ENCODE measurements at places on chromosomes 16 and 17.

DNA sequence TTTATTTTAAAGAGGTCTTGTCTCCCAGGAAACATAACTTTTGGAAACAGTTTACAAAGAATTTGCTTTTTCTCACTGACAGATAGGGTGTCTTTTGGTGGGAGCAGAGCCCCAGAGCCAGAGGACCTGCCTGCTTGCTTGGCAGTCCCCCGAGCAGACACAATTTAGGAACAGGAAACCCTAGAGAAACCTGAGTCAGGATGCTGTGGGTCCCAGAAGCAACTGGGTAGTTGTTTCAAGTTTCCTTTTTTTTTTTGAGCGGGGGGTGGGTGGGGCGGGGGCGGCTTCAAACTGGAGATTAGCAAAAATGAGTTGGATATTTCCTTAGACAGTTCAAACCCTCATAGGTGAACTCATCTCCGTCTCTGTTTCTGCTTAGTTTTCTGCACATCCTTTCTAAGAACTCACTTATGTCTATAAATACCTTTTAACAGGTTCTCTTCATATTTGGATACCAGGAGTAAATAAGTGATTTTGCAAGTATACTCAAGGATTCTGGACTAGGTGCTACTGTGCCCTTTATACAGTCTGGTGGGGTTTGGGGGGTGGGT, 135.1 kb downstream of the PRKCA start:
- H3K27me3 ChIP-seq = no peaks in the 10 kb centered on the region
- no peak for DNase-seq
- no peaks in the 10 kb centered on the region for H3K4me1 ChIP-seq
- no peak overlapping the region for H3K4me3 ChIP-seq
- H3K36me3 ChIP-seq = no peaks in the 10 kb centered on the region

GRCh38 chr17:8122422-8122923, 1.4 kb downstream of the HES7 start:
- H3K4me1 ChIP-seq = peaks cover 70% of the 10 kb centered on the region
- H3K27ac ChIP-seq = no peak overlapping the region
- H3K27me3 ChIP-seq = no peaks in the 10 kb centered on the region
- peak overlapping the region; percentile 80 for H3K4me3 ChIP-seq
- H3K36me3 ChIP-seq = no peaks in the 10 kb centered on the region

DNA sequence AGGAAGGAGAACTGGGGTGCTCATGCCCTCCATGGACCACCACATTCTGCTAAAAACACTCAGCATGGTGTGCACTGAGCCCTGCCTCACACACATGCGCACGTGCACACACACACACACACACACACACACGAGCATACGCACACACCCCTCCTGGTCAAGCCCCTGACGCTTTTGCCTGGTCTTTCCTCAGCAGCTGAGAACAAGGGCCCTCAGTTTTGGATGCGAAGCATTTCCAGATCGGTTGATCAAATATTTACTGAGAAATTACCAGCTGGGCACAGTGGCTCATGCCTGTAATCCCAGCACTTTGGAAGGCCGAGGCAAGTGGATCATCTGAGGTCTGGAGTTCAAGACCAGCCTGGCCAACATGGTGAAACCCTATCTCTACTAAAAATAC, 20.1 kb upstream of the RAI1 start:
- H3K4me1 ChIP-seq = peaks cover 5% of the 10 kb centered on the region
- H3K27ac ChIP-seq = no peak overlapping the region

DNA sequence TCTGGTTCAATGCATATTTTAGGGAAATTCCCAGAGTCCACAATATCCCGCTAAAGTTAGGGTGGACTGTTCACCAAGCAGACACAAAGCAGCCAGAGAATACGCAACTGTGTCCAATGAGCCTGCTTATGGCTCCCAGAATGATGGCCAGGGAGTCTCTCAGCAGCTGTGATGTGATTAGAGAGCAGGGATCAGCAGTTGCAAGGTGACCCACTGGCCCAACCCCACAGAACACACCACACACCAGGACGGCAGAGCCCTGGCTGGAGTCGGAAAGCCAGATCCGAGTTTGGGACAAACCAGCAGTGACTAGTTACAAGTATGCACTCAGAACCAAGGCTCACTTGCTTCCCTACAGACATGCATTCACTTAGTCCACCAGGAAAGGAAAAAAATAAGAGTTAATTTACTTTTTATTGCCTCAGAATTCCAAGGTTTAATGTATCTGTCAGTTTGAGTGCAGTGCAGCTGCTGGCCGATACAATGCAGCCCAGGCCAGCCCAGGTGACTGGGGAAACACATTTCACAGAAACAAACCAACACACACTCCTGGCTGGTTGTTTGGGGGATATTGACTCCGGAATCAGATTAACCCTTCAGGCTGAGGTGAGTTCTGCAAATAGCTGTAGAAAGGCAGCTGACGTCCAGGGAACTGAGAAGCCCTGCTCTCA, 121.7 kb downstream of the HIC1 start:
- DNase-seq = no peak
- H3K27ac ChIP-seq = no peak overlapping the region
- H3K4me1 ChIP-seq = peaks cover 99% of the 10 kb centered on the region
- no peak overlapping the region for H3K4me3 ChIP-seq

DNA sequence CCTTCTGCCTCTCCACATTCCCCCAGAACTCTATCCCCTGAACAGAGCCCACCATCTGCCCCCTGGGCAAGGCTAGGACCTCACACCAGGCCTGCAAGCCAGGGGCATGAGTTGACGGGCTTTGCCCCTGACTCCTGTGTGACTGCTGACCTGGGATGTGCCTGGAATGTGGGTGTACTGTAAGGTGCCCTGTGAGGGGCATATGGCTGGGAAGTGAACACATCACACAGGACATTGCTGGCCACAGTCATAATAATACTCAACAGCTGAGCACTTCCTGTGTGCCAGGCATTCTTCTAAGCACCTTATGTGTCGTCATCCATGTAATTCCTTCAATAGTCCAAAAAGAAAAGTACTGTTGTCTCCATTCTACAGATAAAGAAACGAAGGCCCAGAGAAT, 13.3 kb downstream of the CES4A start:
- H3K27me3 ChIP-seq = no peaks in the 10 kb centered on the region
- no peak overlapping the region for H3K27ac ChIP-seq
- H3K36me3 ChIP-seq = no peaks in the 10 kb centered on the region
- no peak for DNase-seq
- peaks cover 10% of the 10 kb centered on the region for H3K4me1 ChIP-seq
- H3K4me3 ChIP-seq = no peak overlapping the region

DNA sequence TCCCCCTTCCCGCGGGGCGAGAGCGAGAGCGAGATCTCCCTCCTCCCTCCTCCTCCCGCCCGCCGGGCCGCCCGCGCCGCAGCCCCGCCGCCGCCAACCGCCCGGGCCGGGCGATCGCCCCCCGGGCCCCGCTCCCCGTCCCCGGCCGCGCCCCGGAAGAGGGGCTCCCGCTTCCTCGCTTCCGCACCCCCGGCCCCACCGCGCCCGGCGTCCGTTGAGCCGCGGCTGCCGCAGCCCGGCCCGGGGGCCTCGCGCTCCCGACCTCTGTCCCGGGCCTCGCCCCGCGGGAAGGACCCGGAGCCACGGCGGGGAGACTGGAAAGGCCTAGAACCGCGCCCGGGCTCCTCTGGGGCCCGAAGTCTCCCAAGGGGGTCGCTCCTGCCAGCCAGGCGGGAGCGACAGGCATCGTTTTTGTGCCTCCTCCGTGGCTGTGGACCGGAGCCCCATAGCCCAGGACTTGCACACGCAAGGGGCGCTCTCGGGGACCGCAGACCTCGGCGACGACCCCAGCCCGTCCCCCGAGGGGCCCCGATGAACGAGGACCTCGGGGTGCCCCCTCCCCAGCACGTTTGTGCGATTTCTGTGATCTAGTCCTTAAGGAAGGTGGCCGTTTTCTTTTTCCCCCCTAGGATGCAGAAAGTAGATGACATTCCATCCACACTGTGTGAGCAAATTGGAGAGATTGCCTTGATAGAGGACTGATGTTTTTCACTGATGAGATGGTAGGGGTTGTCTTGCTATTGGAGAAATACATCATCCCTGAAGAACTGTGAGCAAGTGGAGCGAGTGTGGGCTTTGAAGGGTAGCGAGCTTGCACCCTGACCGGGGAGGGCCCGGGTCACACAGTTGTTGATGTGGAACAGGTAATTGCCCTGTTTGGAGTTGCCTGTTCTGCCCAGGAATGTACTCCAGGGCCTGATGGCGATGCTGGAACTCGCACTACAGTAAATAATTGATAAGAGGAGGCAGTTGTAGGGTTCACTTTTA, 611 bp downstream of the BANP start:
- DNase-seq = no peak
- H3K4me3 ChIP-seq = peak overlapping the region; percentile 84
- no peaks in the 10 kb centered on the region for H3K36me3 ChIP-seq
- H3K27me3 ChIP-seq = no peaks in the 10 kb centered on the region
- H3K27ac ChIP-seq = peak overlapping the region; percentile 92
- peaks cover 16% of the 10 kb centered on the region for H3K4me1 ChIP-seq

- no peak overlapping the region for H3K27ac ChIP-seq
- no peak for DNase-seq
- H3K4me3 ChIP-seq = no peak overlapping the region
- no peaks in the 10 kb centered on the region for H3K27me3 ChIP-seq
Observed at GRCh38 chr16:23416816-23417215, 36.2 kb downstream of the COG7 start.

GRCh38 chr17:70368011-70368410, 198.7 kb downstream of the KCNJ2 start:
- H3K36me3 ChIP-seq = no peaks in the 10 kb centered on the region
- no peak overlapping the region for H3K27ac ChIP-seq
- DNase-seq = no peak

DNA sequence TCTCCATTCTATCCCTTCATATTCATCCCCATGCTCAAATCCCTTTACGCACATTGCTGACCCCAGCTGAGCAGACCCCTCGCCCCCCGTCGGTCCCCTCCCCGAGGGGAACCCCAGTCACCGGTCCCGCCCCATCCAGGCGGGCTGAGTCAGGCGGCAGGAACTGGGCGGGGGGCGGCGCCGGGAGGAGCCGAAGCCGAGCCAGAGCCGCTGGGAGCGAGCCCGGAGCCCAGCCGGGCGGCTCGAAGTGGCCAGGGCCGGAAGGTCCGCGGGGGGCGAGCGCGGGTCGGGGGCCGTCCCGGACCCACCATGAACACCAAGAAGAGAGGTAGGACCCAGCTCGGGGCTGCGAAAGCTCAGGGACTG, 8.6 kb downstream of the RIPOR1 start:
- peaks cover 21% of the 10 kb centered on the region for H3K36me3 ChIP-seq
- peak overlapping the region; percentile 90 for H3K4me3 ChIP-seq
- peak overlapping the region; percentile 67 for H3K27ac ChIP-seq
- no peaks in the 10 kb centered on the region for H3K27me3 ChIP-seq

DNA sequence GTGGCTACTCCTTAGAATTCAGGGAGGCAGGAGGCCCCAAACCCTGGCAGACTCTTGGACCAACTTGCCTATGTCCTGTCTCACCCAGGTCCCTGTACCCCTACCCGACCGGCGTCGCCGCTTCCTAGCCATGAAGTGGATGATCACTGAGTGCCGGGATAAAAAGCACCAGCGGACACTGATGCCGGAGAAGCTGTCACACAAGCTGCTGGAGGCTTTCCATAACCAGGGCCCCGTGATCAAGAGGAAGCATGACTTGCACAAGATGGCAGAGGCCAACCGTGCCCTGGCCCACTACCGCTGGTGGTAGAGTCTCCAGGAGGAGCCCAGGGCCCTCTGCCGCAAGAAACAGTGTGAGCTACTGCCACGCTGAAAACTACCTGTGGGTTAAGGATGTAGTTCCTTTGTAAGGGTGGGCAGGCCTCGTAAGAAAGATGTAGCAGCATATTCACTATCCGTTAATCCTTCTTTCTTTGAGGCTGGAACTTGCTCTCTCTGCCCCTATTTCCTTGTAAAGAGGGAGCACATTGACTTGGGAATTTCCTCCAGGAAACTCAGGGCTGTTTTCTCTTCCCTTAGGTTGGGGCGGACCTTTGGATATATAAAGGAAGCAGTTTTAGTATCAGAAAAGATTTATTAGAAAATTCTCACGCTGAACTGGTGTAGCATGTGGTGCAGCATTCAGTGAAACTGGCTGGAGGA, 4.1 kb downstream of the MRPS7 start:
- H3K27me3 ChIP-seq = no peaks in the 10 kb centered on the region
- H3K27ac ChIP-seq = no peak overlapping the region
- DNase-seq = no peak
- H3K4me3 ChIP-seq = no peak overlapping the region
- peaks cover 11% of the 10 kb centered on the region for H3K4me1 ChIP-seq

GRCh38 chr17:36722121-36722902, 120.9 kb downstream of the MRM1 start:
- no peaks in the 10 kb centered on the region for H3K27me3 ChIP-seq
- H3K4me3 ChIP-seq = peak overlapping the region; percentile 73
- no peak for DNase-seq
- H3K36me3 ChIP-seq = no peaks in the 10 kb centered on the region

DNA sequence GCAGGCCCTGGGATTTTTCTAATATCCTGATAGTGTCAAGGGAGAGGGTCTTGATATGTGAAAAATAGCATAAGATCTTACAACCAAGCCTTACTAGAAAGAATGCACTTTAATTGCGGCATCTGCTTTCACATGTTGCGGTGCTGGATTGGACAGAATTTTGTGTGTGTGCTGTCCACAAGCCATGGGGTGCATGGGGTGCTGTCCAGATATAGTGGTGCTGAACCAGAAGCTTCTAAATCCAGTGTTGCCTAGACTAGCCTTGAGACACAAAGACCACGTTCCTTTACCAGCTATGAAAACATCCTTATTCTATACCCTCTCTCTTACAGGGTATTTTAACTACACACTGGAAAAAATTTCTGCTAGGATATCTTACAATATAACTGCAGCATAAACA, 244.0 kb downstream of the TMEM114 start:
- no peaks in the 10 kb centered on the region for H3K36me3 ChIP-seq
- no peak overlapping the region for H3K27ac ChIP-seq
- no peaks in the 10 kb centered on the region for H3K27me3 ChIP-seq
- H3K4me1 ChIP-seq = no peaks in the 10 kb centered on the region
- no peak for DNase-seq

DNA sequence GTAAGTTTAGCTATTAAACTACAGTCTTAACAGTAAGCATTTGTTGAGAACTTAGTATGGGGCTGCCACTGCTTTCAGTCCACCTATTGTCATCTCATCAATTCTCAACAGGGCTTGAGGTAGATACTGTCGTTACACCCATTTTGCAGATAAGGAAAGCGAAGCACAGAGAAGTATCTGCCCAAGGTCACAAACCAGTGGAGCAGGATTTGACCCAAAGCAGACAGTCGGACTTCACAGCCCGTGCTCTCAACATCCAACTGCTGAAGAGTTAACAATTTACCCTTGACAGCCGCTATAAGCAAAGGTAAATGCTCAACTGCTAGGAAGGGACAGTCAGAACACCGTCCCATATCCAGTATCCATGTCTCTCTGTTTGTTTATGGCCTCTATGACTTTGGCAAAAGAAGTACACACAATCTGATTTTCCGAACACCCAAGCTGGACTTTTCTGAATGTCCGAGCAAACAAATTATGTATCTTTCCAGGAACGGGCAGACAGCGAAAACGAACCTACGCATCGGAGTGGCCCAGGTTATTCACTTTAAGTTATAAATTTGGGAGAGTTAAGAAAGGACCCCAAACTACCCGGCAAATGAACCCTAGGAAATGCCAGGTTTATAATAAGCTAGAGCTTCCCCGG, 1.2 kb downstream of the SIAH1 start:
- H3K36me3 ChIP-seq = no peaks in the 10 kb centered on the region
- H3K27ac ChIP-seq = peak overlapping the region; percentile 86
- H3K27me3 ChIP-seq = no peaks in the 10 kb centered on the region
- no peak for DNase-seq
- peak overlapping the region; percentile 85 for H3K4me3 ChIP-seq

GRCh38 chr17:76998839-76999238, 130.6 kb downstream of the MGAT5B start:
- no peak overlapping the region for H3K4me3 ChIP-seq
- no peak for DNase-seq
- H3K36me3 ChIP-seq = no peaks in the 10 kb centered on the region
- H3K4me1 ChIP-seq = no peaks in the 10 kb centered on the region
- no peaks in the 10 kb centered on the region for H3K27me3 ChIP-seq
- H3K27ac ChIP-seq = no peak overlapping the region

Measured in thoracic aorta (tissue), 2 donors.